ENCODE measurements at places on chromosomes 5 and 9.

DNA sequence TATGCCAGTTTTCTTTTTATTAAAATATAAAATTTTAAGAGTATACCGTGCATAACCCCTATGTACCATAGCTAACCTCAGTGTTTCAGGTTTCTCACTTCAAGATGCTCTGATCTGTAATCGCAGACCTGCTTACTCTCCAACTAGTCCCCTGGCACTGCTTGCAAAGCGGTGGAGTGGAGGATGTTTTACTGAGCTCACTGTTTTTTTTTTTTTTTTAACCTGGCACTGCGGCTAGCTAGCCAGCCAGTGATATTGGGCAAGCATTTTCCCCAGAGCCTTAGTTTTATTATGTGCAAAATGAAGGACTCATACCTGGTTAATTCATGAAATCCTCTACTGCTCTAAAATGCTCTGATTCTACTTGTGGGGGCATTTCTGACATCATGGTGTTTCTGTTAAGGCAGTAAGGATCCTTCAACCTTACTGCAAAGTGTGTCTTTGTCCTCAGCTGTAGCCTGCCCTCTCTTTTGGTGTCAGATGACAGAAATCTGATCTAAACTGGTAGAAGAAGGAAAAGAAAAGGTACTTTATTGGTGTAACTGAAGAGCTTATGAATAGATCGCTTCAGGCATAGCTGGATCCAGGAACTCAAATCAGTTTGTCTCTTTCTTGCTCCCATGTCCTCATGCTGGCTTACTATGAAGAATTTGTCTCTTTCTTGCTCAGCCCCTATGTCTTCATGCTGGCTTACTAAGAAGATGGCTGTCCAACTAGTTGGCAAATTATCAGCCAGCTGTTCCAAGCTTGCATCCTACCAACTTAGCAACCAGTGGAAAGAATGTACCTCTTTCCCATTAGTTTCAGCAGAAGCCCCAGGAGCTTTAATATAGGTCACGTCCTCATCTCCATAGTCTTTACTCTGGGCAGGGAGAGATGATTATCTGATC lies 59.8 kb downstream of the DOCK2 start:
- DNase-seq: no peak

DNA sequence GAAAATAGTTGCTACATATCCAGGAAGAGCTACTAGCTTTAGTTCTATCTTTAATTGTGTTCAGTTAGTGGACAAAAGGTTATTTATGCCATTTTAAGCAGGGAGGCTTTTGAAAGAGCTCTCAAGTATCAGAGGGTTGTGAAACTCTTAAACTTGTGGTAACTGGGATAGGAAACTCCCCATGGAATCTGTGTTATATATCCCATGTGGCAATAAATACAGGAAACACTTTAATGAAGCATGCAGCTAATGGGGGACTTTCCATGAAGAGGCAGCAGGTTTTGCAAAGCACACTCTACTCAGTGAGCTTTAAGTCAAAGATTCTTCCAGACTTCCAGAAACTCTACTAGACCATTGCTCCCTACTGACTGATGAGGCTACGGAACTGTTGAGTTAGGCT lies 805.0 kb upstream of the C9orf72 start:
- DNase-seq: peak; percentile 82

DNA sequence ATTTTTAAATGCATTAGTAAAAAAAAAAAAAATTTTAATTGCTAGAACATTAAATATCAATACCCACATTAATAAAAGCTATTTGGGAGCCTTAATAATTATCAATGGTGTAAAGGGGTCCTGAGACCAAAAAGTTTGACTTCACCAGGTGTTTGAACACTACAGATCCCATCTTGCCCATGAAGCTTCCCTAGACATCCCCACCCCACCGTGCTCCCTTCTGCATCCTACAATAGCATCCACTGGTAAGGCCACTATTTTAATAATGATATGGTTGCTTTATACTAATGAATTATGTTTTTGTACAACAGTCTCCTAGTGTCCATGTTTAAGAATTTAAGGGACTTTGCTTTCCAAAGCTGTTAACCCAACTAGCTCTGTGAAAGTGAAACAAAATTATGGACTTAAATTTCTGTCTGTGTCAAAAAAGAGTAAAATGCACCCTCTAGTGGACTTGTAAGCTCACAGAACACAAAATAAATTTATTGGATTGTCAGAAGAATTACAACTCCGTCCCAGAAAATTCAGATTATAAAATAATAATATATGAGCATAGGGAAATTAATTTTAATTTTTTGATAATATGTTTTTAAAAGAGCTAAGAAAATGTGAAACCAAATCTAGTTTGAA lies 76.0 kb downstream of the ARL15 start:
- peak; percentile 36 for DNase-seq

DNA sequence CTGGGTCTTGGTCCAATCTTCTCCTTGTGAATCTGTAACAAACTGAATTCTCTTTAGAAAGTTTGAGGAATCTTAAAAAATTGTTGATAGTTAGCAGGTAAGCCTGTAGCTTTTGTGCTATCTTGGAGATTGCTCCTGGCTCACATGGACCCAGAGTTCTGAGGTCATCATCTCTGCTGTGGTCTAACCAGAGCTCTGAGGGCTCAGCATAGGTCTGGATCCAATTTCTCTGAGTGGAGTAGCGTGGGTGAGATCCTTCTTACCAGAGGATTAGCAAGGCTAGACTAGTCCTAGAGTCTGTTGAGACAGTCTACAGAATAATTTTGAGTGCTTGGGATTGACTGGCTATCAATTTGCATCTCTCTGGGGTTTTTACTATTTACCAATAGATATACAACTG lies 60.5 kb upstream of the IL6ST start:
- DNase-seq: no peak

DNA sequence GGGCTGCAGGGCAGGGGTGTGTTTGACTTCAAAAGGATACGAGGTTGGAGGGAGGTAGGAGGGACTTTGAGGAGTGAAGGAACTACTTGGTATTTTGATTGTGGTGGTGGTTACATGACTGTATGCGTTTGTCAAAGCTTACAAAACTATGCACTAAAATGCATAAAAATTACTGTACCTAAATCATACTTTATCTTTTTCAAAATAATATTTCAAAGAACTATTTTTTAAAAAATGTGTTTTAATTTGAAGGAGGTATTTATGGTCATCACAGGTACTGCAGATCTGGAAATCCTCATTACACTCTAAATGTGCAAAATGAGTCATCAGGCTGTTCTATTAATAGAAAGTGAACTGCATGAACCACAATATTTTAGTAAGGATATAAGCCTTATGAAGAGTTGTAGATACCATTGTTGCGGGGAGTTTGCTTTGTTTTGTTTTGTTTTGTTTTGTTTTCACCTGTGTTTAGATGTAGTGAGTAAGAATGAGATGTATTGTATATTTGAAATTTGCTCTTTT lies 116.9 kb downstream of the ARRDC3 start:
- peak; percentile 7 for DNase-seq

DNA sequence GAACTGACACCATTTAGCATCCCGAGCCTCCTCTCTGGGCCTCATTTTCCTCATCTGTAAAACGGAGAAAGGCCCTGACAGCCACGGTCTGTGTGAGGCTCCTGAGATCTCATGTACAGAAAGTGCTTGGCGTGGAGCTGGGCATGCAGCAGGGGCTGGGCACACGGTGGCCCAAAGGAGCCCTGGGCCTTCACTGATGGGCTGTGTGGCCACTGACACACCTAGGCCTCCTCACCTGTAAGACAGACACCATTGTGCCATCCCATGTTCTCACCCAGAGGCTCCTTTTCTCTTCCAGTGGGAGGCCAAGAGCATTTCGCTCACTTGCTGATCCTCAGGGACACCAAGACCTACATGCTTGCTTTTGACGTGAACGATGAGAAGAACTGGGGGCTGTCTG lies 1.6 kb downstream of the ORM1 start:
- peak; percentile 19 for DNase-seq

GRCh38 chr5:157485811-157486210 lies 25.8 kb downstream of the NIPAL4 start:
- DNase-seq: no peak

GRCh38 chr5:15261269-15261995 lies 238.5 kb upstream of the FBXL7 start:
- DNase-seq: no peak

DNA sequence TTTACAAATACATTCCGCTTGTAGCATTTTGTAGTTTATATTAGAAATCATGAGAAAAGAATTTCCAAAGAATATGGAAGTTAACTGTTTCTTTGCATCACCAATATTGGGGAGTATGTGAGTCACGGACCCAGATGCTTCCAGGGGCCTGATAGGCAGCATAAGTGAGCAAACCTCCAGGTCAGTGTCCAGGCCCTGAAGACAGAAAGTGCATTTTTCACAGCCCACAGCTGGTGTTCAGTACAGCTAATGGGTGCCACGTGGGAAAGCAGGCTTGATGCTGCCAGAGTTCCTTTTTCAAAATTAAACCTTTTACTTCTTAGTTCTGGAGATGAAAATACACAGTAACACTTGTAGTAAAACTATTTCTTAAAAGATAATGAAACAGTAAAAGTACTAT lies 454.4 kb upstream of the ACTBL2 start:
- DNase-seq: no peak

DNA sequence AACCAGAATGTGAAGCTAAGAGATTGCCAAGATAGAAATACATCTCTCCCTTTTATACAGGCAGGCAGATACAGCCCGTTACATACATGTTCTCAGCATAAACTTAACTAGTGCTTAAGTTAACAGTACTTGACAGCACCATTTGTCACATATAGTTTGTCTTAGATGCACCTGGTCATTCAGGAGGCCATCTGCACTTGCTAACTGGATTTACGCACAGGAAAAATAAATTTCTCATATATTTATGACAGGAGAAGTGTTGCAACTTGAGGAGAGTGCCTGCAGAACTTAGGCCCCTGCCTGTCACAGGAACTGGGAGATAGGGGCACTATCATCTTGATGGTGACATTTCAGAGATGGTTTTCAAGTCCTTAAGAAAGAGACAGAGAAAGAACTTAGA lies 1462.1 kb upstream of the CDH9 start:
- no peak for DNase-seq

GRCh38 chr5:123659495-123659894 lies 147.5 kb downstream of the CSNK1G3 start:
- no peak for DNase-seq

GRCh38 chr5:155826611-155827507 lies 500.1 kb upstream of the SGCD start:
- DNase-seq: no peak

DNA sequence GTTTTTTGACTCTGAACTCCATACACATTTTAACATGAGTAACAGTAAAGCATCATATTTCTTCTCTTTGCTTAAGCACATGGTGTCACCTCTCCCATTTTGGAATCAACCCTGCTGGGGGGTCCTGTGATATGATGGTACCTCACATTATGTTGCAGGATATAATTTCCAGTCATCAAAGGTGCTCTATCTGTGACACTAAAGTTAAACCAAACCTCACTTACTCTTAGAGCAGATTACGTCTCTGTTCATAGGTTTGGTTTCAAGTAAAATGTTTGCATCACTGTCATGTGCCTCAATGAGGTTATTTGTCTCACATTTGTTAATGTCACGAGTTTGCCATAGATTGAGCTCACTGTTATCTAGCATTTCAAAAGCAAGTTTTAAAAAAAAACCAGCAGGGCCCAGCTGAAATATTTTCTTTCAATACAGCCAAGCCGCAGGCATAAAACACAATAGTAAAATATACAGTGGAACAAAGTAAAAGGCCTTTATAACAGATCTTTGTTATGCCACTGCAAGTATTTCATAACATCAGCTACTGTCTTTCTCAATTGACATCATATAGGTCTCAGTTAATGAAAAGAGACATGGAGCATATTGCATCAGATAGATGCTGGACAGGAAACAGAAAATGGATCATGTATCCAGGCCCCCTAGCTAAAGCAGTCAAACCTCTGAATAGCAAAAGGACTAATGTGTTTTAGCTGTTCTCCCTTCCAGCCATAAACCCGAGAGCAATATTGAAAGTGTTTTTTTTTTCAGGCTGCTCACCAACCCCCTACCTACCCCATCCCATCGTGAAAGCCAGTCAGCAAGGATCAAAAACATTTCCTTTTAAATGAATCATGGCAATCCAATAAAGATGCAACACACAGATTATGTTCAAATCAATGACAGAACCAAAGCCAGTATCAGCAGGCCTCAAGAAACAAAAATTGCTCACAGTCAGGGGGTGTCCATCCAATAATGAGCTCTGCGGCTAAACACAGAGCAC lies 182.1 kb upstream of the ITGA1 start:
- no peak for DNase-seq

DNA sequence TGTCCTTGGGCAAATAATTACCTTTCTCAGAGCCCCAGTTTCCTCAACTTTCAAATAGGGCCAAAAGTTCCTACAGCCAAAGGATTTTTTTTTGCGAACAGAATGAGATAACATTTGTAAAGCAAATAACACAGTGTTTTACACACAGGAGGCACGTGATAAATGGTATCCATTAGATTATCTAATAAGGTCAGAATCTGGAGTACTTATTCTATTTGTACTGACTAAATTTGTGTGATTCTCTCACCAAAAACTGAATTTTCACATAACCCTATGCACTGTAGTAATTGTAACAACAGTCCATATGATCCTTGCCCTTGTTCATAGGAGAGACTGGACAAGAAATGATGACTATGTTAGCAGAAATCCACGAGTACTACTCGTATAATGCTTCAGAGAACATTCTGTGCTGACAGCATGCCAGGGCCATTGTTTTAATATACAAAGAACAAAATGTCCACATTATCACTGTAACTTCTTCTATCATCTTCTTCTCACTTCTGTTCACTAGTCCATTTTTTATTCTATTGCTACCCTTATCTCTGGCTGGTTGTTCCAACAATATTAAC lies 13.9 kb upstream of the FEM1C start:
- DNase-seq: no peak

GRCh38 chr5:126097876-126098275 lies 325.3 kb upstream of the GRAMD2B start:
- DNase-seq: no peak

- no peak for DNase-seq
Measured at GRCh38 chr9:126527109-126527825, 86.5 kb upstream of the LMX1B start.

- no peak for DNase-seq
Measured at GRCh38 chr9:134375011-134375390, 48.7 kb downstream of the RXRA start.

- no peak for DNase-seq
Measured at GRCh38 chr5:151222790-151223446, 974 bp downstream of the CCDC69 start.

GRCh38 chr5:41935544-41935943 lies 10.5 kb downstream of the FBXO4 start:
- DNase-seq: no peak

- no peak for DNase-seq
Measured at GRCh38 chr9:108443019-108443633, 412.7 kb downstream of the ACTL7B start.

- no peak for DNase-seq
Measured at GRCh38 chr5:115838885-115839518, 2.4 kb downstream of the ATG12 start.

GRCh38 chr9:3361116-3361515 lies 164.7 kb downstream of the RFX3 start:
- no peak for DNase-seq

- DNase-seq: no peak
Measured at GRCh38 chr9:94812343-94812742, 85.8 kb downstream of the AOPEP start.

GRCh38 chr9:128526720-128527119 lies 22.2 kb downstream of the GLE1 start:
- DNase-seq: no peak

GRCh38 chr5:127922603-127923002 lies 161.0 kb upstream of the SLC12A2 start:
- DNase-seq: no peak

Data from kidney (tissue), 22 donors.